Pulmonary artery endothelial cell (primary cell): ENCODE measurements at places on chromosomes 2 and 18.

- no peak for DNase-seq
Observed at GRCh38 chr2:99600981-99601651, 111.3 kb upstream of the REV1 start.

DNA sequence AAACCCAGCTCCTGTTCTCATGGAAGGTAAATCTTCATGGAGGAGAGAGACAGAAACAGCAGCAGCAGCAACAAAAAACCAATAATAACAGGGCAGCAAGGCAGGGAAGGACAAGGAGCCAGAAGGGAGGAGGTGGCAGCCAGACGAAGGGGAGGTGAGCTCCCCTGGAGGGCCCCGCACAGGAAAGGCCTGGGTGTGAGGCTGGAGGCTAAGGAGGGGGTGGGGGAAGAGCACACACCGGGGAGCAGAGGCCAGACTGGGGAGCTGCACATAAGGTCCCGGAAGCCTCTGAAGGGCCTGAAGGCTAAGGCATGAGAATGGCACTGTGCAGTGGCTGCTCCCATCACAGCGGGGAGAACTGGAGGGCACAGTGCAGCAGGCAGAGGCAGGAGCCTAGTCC, 94.8 kb upstream of the SMAD7 start:
- no peak for DNase-seq

- DNase-seq = no peak
Observed at GRCh38 chr2:26454561-26455001, 23.3 kb downstream of the OTOF start.

- DNase-seq = peak; percentile 85
Observed at GRCh38 chr2:112026509-112026908, 28.6 kb upstream of the TMEM87B start.

DNA sequence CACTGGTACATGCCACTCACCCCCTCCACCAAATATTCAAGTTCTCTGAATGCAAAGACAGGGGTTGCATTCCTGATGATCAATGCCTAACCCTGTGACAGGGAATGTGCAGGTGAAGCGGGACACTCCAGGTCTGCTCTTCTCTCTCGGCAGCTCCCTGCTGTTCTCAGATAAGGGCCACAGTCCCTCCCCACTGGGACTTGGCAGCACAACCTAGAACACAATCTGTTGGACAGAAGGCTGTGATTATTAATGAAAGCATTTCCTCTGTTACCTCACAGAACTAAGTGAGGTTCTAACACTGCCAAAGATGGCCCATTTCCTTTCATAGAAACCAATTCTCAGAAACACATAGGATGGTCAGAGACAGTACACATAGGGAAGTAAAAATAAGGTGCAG, 42.7 kb downstream of the VSNL1 start:
- DNase-seq = no peak

DNA sequence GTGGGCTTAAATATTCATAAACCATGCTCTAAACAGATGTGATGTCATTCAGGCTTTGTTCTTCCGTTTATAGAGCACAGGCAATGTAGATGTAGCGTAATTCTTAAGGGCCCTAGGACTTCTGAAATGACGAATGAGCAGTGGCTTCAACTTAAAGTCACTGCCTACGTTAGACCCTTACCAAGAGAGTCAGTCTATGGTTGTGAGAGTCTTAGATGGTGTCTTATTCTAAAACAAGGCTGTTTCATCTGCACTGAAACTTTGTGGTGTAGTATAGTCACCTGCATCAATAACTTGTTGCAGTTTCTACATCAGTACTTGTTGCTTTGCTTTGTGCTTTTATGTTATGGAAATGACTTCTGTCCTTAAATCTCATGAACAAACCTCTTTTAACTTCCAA, 56.0 kb downstream of the PIK3C3 start:
- no peak for DNase-seq

GRCh38 chr2:222180619-222181018, 118.2 kb downstream of the PAX3 start:
- no peak for DNase-seq

GRCh38 chr2:40072442-40073232, 293.6 kb upstream of the THUMPD2 start:
- DNase-seq = no peak

DNA sequence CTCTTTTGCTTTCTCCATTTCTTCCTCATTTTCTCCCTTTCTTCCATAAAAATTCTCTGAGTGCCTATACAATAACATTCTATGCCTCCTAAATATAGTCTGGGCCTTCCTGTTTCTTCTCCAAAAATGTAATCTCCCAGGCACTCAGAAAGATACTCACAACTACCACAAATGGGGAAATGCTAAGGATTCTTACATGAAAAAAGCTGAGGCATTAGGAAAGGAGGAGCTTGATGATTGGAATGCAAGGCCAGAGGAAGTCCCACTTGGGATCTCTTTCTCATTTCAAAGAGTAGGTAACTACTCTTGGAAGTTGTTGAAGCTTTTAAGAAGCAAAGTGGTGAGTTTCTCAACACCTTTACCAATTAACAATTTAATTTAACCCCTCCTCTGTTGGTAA, 3.4 kb downstream of the VSNL1 start:
- no peak for DNase-seq
